ENCODE measurements at places on chromosomes 16 and 17.
A peak's percentile ranks its signal among the peaks of the same experiment; 100 is the strongest.

GRCh38 chr16:1290063-1290501 lies 19.4 kb upstream of the UBE2I start:
- no peak for DNase-seq

DNA sequence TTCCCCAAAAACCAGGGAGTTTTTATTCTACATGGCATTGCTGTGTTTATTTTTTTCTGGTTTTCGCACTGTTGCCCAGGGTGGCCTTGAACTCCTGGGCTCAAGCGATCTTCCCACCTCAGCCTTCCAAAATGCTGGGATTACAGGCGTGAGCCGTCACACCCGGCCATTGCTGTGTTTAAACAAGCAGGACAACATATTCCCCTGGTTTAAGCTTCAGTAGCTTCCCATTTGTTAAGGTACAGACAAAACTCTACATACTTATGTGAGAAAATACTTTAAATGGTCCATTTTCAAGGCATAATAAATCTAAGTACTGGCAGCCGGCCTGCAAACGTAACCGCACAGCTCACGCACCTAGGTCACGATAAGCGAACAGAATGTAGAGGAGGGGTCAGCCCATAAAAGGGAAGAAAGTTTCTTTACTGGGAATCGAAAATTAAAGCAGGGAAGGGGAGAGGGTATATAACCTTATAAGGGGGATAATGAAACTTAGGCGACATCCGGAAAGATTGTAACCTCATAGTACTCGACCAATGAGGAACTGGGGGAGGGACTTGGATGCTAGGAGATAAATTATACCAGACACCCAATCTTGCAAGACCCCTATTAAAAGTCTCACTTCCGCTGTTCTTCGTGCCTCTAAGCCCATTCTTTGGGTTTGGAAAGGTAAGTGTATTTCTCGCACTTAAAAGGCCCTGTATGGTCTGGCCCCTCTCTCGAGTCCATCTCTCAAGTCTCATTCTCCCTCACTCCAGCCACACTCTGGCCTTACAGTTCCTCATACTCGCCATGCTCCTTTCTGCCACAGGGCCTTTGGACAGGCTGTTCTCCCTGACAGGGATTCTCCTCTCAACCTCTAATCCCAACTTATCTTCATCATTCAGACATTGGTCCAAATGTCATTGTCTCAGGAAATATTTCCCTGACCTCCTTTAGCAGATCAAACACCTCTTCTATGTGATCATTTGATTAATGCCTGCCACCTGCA lies 59.2 kb downstream of the TEX14 start:
- no peak for DNase-seq

- no peak for DNase-seq
Measured at GRCh38 chr16:1474082-1474795, 589 bp downstream of the CLCN7 start.

DNA sequence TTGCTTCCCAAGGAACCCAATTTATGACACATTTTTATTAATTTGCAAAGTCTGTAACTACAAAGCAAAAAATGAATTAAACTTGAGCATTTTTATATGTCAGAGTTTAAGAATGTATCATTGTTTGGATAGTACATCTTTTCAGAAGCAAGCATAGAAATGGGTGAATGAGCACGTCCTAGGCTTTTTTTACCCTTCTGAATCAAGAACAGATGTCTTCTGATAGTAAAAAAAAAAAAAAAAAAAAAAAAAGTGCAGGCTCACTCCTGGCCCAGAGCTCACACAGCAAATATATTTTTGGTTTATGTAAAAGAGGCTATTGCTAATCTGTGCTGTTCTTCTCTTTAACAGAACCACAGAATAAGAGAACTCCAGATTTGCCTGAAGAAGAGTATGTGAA lies 6.3 kb downstream of the TERF2IP start:
- no peak for DNase-seq

DNA sequence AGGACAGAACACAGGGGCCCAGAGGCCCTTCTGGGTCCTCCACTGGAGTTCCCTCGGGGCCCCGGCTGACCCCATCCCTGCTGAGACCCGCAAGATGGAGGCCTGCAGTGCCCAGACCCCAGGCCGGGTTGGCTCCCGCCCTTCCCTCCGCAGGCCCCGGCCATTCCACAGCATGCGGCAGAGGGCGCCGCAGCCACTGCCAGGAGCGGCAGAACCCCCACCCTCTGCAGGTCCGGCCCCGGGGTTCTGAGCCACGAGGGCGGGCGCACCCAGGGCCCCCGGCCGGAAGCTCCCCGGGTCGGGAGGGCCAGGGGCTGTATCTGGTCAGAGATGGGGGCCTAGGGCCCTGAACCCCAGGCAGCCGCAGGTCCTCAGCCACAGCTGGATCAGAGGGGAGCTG lies 2.4 kb upstream of the PERCC1 start:
- no peak for DNase-seq

DNA sequence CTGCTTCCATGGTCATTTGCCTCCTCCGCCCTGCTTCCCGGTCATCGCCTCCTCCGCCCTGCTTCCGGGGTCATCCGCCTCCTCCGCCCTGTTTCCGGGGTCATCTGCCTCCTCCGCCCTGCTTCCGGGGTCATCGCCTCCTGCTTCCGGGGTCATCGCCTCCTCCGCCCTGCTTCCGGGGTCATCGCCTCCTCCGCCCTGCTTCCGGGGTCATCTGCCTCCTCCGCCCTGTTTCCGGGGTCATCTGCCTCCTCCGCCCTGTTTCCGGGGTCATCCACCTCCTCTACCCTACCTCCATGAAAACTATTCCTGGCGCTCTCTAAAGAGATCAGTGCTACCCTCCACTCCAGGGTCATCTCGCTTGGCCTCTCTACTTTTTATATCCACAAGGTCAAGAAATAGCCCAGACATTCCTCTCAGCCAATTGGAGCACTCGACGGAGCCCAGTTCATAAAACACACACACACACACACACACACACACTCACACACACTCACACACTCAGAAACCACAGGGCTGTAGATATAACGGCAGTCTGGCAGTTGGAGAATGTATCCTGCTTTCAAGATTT lies 44.8 kb downstream of the TRARG1 start:
- DNase-seq: no peak

- no peak for DNase-seq
Measured at GRCh38 chr17:16919663-16920627, 52.0 kb downstream of the TNFRSF13B start.

- DNase-seq: no peak
Measured at GRCh38 chr16:78993346-78993745, 607.2 kb downstream of the MAF start.

GRCh38 chr16:26787924-26788323 lies 278.8 kb upstream of the C16orf82 start:
- DNase-seq: no peak

DNA sequence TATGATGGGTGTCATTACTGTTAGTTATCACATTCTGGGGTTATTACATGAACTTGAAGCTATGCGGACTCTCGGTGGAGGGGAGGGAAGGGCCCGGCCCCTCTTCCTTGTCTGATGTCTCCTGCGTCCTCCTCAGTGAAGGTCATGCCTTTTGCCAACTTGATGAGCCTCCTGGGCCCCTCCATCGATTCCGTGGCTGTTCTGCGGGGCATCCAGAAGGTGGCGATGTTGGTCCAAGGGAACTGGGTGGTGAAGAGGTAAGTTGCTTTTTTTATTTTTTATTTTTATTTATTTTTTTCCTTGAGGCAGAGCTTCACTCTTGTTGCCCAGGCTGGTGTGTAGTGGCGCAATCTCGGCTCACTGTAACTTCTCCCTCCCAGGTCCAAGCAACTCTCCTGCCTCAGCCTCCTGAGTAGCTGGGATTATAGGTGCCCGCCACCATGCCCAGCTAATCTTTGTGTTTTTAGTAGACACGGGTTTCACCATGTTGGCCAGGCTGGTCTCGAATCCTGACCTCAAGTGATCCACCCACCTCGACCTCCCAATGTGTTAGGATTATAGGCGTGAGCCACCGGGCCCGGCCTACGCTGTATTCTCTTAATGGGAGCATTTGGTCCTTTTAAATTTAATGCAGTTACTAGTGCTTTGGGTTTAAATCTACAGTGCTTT lies 21.6 kb downstream of the POLR3E start:
- peak; percentile 13 for DNase-seq

- peak; percentile 69 for DNase-seq
Measured at GRCh38 chr17:82301916-82302567, 15.4 kb downstream of the CD7 start.

DNA sequence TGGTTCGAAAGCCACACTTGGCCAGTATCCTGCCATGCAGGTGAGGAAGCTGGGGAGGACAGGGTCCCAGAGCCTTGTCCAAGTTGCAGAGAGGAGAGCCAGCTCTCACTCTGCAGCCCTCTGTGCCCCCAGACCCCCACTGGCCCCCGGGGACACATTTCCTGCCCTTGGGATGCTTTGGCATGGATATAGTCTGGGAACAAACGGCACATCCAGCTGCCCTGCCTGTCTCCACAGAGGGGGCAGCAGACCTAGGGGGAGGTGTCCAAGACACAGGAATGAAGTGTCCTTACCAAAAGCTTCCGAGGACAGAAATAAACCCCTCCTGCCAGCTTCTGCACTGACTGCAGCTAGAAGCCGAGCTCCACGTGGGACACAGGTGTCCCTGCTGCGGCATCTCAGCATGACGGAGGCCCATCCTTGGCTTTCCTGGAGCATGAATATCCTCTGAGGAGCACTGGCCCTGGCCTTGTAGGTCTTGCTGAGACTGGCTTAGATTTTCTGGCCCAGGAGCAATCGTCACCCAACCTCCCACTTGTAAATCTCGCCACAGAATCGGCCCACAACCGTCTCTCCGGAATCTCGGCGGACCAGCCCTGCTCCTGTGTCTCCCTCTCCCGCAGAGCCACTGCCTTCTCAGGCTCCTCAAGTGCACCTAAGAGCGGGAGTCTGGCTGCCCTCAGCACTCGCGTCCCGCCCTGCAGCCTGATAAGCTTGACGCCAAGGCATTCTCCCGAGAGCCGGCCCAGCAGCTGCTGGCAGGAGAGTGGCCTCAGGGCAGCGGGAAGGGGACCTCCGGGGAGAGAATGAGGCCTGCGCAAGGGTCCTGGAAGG lies 1.1 kb upstream of the CAPN15 start:
- no peak for DNase-seq

GRCh38 chr17:17119533-17119932 lies 77.3 kb downstream of the MPRIP start:
- DNase-seq: peak; percentile 38

DNA sequence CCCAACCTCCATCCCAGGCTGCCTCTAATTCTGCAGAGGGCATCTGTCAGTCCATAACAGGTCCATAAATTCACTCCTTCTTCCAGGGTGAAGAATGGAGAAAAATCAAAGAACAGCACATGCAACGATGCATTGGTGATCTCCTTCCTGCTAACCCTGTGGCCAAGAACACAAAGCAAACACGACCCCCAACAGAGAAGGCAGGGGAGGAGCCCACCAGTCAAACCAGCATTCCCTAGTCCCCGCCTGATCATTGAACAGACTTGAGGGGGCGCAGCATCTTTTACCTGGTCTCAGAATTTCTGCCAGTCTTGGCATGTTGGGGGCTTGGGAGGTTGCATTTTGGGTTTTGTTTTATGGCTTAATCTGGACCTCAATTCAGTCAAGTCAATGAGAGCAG lies 476.0 kb downstream of the SLC39A11 start:
- no peak for DNase-seq

DNA sequence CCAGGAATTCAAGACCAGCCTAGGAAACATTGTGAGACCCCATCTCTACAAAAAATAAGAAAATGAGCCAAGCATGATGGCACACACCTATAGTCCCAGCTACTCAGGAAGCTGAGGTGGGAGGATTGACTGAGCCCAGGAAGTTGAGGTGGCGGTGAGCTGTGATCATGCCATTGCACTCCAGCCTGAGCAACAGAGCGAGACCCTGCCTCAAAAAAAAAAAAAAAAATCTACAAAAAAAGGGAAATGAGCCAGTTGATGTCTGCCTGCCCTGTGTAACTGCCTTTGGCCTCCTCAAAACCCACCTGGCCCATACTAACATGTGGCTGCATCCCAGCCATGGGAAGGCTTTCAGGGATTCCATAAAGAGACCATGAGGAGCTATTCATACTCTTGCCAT lies 4.5 kb downstream of the RANBP10 start:
- no peak for DNase-seq

GRCh38 chr17:64679710-64680216 lies 17.7 kb upstream of the SMURF2 start:
- no peak for DNase-seq

DNA sequence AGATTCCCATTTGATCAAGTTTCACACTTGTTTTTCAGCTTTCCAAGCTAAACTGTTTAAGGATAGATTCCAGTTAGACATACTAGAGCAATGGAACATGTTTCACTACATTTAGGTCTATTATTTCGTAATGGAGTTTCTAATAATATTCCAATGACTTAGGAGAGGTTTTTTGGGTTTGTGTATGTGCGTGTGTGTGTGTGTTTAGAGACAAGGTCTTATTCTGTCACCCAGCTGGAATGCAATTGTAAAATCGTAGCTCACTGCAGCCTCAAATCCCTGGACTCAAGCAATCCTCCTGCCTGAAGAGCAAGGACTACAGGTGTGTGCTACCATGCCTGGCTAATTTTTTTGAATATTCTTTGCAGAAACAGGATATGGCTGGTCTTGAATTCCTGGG lies 426.3 kb downstream of the ZFHX3 start:
- no peak for DNase-seq

- no peak for DNase-seq
Measured at GRCh38 chr16:22217890-22218730, 12.0 kb downstream of the EEF2K start.

DNA sequence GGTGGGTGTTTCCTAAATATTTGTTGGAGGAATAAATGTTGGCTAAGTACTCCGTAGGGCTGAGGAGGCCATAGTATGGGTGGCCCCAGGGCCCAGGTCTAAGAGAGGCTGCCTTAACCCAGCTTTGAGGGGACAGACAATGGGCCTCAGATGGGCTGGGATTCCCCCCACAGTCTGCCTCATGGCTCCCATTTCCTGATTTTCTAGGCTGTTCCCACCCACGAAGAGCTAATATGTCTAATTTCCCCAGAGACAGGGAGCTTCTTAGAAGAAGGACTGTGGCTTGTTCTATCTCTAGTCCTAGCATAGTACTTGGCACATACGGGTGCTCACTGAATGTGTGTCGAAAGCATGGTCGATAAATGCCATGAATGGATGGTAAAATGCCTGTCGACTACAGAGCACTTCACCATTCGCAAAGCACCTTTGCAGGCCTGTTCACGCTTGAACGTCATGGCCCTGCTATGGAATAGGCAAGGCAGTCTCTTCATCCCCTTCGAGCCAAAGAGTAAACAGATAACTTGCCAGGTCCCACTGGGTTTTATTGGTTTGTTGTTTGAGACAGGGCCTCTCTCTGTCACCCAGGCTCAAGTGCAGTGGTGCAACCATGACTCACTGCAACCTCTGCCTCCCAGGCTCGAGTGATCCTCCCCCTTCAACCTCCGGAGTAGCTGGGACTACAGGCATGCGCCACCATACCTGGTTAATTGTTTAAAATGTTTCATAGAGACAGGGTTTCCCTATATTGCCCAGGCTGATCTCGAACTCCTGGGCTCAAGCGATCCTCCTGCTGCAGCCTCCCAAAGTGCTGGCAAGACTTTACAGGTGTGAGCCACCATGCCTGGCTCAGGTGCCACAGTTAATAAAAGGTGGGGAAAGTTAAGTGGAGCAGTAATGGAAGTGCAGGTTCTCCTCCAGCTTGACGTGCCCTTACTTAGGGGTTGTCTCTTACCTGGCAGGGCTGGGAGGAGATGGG lies 9.7 kb downstream of the CHAD start:
- no peak for DNase-seq
